Non-pigmented ciliary epithelial cell (primary cell): ENCODE measurements at places on chromosomes 5 and 9.

DNA sequence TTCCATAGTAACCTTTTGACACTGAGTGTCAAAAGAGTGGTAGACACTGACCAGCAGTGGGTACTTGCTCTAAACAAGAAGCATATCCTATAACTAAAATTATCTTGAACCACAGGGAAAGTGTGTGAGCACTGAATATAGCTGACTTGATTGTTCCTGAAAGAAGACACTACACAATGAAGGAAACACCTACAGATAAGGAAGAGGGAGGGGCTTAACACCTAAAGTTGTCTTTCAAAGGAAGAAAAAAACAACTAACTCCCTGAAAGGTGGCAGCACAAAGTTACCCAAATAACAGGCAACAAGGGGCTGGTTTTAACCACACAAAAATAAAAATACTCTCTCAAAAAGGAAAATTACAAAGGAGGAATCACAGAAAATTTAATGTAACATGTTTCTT lies 6.6 kb downstream of the ELAVL2 start:
- DNase-seq = no peak

GRCh38 chr9:6816581-6816980 lies 58.8 kb downstream of the KDM4C start:
- no peak for DNase-seq

GRCh38 chr9:109945573-109945972 lies 165.6 kb downstream of the PALM2AKAP2 start:
- no peak for DNase-seq

GRCh38 chr5:175211956-175212756 lies 231.8 kb downstream of the DRD1 start:
- DNase-seq = no peak

GRCh38 chr5:137051161-137051560 lies 448.0 kb downstream of the SPOCK1 start:
- no peak for DNase-seq

DNA sequence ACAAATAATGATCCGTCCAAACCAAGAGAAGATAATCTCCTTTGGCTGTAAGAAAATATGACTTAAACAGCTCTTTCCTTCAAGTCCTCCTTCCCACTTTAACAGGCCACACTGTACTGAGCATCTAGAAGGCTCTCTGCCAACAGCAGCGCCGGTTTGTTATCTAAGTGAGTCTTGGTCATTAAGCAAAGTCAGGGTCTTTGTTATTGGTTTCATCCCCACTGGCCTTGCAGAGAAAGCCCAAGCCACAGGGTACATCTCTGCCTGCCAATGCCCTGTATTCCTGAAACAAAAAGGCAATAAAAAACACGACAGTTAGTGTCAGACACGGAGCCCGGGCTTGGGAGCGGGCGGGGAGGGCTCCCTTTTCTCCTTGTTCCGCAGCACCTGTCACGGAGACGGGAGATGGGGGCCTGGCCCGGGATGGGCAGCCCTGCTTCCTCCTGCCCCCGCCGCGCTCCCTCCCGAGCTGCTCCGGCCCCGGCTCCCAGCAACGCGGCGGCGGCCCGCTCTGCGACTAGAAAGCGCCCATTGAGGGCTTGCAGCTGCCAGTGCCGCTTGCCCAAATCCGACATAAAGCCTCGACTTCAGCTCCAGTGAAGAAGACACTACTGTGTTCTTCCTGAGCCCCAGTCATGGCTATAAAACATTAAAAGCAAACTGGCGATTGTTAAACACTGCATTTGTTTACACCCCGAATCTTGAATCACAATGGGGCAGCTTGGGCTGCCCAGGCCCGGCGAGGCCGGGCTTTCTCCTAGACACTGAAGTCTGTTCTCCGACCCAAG lies 28.1 kb upstream of the PIK3R1 start:
- DNase-seq = no peak

DNA sequence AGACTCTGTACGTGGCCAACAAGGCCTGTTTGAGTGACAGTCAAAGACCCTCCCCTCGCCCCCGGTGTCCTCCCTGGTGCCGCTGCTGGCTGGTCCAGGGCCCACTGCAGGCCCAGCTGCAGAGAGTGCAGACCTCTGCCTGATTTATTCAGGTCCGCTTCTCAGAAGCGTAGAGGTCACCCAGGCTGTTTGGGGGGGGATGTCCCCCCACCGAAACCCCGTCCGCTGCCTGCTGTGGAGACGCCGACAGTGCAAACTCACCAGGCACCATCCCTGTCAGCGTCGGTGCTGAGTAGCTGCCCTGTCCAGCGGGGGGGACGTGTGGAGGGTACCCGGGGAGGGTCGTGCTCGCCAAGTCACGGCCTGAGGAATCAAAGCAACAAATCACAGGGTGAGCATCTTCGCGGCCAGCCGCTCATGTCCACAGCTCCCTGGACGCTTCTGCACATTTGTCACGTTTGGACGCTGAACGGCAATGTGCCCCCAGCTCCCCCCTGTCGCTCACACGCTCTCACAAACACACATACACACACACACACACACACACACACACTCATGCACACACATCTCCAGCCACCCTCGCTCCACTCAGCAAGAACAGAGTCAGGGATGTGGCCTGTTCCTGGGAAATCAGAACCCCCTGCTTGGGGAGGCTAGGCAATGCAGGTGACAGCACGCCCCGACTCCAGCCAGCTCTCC lies 152.2 kb downstream of the PAX5 start:
- no peak for DNase-seq

GRCh38 chr9:133742849-133743444 lies 4.8 kb upstream of the SARDH start:
- no peak for DNase-seq

DNA sequence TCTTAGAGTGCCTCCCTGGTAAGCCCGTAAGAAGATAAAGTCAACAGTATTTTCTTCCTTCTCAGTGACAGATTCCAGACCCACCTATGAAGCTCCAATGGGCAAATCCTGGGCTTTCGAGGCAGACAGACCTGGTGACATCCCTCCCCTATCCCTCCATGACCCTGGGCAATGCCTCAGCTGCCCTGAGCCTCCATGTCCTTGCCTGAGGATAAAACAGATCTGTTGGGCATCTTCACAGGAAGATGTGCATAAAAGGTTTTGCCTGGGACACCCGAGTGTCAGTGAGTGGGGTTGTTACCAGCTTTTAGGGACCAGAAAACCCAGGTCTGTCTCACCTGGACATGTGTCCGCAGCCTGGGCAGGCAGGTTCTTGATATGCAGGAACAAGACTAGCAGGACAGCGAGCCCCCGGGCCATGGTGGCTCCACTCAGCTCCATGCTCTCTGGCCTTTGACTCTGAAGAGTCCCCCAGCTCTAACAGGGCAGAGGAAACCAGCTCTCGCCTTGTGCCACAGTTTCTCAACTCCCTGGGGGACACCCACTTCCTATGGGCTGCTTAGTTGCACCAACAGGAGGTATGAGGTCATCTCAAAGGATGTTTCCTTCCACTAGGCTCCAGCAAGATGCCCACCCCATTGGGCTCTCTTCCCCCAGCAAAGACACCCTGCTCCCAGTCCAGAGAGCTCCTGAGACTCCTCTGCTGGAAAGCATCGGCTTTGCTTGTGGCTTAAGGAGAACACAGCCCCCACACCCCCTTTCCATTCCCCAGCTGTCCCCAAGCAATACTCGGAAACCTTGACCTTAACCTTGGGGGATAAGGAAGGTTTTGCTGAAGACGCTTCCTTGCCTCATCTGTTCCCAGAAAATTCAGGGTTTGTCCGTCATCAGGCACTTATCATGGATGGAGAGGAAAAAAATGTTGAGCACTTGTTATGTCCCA lies at the start of gene FCN1:
Gene FCN1 (minus strand): TSS at position 482 of the 943 bp plus-strand sequence. CDS start 41 bp downstream, at position 441.
- no peak for DNase-seq

GRCh38 chr9:27165670-27166069 lies 56.6 kb downstream of the TEK start:
- no peak for DNase-seq

DNA sequence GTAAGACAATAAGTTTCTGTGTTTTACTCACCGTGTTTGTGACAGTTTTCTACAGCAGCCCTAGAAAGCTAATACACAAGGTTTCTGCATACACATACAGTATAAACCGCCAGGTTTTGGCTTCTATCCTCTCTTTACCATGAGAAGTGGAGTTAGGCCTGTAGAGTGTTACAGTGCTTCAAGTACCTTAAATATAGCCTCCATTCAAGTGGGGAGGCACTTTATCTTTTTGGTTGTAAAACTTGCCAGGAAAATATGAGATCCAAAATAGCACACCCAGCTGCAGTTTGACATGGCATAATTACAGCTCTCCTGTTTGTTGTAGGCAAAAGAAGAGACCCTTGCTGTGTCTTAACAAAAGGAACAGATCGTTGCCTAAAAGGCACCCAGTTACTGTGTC lies 90.3 kb upstream of the PTPN3 start:
- no peak for DNase-seq

- DNase-seq = no peak
Measured at GRCh38 chr9:100577776-100578448, at the start of gene CAVIN4. Gene CAVIN4 (plus strand): TSS chr9:100578079. CDS start chr9:100578144, 65 bp downstream.

- DNase-seq = no peak
Measured at GRCh38 chr5:153960269-153961215, 78.2 kb downstream of the FAM114A2 start.

DNA sequence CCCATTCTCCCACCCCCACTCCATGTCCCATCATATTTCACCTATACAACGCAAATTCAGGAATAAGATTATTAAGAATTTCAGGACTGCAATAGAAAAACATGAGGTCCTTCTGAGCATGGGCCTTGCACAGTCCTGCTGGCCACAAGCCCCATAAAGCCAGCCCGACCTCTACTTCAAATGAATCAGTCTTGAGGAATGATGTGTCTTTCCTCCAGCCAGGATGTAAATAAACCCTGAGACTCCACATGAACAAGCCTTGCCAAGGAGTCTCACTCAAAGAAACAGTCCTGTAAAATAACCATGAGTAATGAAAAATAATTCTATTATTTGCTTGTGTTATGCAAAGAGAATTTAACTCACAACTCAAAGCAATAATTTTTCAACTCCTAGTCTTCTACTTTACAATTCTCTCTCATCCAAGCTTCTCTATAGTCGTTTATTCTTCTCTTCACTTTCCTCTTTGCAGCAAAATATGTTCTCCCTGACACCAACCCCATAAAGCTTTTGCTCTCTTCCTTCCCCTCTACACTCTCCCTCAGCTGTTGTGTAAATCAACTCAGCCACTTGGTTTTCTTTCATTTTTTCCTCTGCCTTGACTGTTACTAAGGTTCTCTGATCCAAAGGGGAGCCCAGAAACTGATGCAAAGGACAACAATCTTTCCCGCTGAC lies 140.1 kb upstream of the MOCS2 start:
- DNase-seq = peak; percentile 92

DNA sequence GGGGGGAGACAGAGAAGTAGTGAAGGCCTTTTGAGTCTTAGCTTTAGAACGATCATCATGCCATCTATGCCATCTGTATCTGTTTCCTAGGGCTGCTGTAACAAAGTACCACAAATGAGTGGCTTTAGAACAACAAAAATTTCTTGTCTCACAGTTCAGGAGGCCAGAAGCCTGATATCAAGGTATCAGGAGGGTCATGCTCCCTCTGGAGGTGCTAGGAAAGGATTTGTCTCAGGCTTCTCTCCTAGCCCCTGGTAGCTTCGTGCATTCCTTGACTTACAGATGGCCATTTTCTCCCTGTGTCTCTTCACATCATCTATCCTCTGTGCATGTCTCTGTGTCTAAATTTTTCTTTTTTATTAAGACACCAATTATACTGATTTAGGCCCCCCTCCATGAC lies 5.2 kb downstream of the CARD6 start:
- no peak for DNase-seq

- DNase-seq = no peak
Measured at GRCh38 chr5:89117124-89117644, 234.2 kb upstream of the MEF2C start.

DNA sequence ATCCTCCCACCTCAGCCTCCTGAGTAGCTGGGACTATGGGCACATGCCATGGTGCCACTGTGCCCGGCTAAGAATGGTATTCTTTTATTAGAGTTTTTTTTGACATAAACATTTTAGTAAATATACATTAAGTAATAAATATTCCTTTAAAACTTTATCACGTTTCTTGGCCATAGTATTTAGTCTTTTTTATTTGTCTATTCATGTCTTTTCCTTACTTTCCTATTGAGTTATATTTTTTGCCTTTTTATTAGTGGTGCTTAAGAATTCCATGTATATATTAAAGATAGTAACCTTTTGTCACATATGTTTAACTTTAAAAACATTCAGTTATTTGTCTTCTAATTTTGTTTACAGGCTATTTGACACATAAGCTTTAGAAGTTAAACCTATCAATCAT lies 73.4 kb downstream of the MARCHF3 start:
- no peak for DNase-seq

GRCh38 chr9:20294046-20294750 lies 328.1 kb downstream of the MLLT3 start:
- no peak for DNase-seq

DNA sequence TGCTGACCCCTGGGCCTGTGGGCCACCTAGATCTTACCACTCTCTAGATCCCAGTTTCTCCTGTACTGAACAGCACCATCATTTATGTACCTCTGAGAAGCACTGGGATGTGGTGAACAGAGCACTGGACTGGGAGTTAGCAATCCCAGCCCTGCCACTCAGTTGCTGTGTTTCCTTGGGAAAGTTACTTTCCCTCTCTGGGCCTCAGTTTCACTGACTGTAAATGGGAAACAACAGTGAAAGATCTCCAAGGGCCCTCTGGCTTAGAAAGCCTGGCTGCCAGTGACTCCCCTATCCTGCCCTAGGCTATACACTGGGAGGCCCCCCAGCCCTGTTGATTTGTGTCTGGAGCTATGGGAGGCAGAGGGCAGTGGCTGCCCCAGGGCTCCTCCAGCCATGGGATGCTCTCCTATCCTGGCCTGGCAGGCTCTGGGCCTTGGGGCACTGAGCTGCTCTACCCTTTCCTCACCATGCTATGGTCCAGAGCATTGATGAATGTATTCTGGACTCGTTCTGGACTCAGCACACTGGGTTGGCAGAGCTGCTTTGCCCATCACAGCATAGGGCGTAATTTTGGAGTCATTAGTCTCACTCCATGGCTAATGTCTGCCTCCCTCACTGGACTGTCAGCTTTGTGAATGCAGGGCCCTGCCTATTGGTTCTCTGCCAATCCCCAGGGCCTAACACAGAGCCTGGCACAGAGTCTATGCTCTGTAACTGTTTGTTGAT lies 99.3 kb downstream of the RGS3 start:
- DNase-seq = no peak

DNA sequence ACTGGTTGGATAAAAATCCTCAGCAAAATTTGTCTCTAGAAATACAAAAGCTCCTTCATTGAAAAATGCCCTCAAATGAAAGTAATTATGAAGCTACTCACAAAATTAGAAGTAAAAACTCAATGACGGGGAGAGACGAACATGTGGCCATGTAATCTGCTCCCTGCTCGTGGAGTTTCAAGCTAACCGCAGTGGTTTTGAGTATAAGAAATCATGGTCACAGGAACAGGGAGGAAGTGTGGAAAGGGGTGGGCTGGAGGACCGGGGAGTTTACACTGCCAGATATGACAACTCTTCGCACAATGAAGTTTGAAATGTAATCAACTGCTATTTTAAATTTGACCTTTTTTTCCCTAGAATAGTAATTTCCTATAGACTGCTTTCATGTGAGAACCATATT lies 765.4 kb upstream of the DMAC1 start:
- DNase-seq = no peak

DNA sequence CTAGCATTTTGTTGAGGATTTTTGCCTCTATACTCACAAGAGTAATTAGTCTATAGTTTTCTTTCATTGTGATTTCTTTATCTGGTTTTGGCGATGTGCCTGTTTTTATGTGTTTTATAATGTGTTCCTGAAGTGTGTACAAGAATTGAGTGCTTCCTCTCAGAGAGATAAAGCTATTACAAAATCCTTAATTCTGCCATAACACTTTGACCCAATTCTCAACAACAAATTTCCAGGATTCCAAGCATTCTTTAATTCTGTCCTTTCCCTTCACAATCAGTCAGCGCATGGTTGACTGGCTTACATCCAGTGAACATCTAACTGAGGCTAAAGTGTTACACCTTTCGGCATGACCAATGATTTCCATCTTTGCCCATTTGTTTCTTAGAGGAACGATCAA lies 282.9 kb upstream of the MVB12B start:
- DNase-seq = no peak
